ENCODE measurements at places on chromosomes 11 and 22.

DNA sequence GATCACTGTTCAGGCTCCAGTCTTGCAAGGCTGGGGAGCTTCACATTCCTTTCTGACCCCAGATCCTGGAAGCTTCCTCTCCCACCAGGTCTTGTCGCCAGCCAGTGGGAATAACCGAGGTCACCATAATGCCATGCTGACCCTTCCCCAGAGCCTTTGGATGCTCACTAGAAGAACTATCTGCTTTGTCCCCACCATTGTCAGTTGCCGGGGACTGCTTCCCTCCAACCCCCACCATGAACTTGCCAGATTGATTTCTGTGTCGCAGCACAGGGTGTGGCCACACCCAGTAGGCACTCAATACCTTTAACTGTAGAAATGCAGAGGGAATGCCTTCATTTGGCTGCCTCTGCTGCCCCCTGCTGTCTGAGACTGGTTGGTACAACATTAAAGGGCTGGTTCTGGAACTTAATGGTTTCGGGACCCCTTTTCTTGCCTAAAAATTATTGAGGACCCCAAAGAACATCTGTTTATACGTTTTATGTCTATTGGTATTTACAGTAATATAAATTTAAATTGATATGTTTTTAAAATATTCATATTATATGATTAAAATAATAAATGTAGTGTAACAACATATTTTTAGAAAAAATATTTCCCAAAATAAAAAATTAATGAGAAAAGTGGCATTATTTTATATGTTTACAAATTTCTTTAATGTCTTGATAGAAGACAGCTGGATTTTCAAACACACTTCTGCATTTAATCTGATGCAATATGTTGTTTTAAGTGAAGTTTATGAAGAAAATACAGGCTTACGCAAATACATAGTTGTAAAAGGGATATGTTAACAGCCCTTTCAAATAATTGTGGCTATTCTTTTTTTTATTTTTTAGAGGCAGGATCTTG lies 6.7 kb upstream of the GDPD5 start:
- peak; percentile 71 for DNase-seq

GRCh38 chr11:1843098-1843473 lies 4.3 kb downstream of the TNNI2 start:
- no peak for DNase-seq

DNA sequence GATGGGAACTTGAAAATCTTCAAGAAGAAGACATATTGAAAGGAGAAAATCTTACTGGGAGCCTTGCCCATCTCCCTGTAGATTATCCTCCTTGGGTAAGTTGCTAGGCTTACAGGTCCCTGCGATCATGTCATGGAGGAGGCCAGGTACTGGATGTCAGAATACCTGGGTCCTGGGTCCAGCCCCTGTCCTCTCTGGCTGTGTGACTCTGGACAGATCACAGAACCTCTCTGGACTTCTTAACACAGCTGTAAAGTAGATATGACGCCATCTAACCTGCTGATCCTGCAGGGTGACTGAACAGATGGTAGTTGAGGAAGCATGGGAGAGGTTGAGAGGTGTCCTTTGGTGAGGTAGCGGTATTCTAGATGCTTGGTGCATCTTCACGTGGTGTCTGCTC lies 4.1 kb downstream of the TSKU start:
- DNase-seq, result no peak

GRCh38 chr11:92929653-92930052 lies 39.8 kb upstream of the MTNR1B start:
- no peak for DNase-seq

GRCh38 chr11:106271086-106271485 lies 193.6 kb downstream of the AASDHPPT start:
- DNase-seq, result no peak

- no peak for DNase-seq
Measured at GRCh38 chr22:36097880-36098279, 62.7 kb downstream of the APOL3 start.

DNA sequence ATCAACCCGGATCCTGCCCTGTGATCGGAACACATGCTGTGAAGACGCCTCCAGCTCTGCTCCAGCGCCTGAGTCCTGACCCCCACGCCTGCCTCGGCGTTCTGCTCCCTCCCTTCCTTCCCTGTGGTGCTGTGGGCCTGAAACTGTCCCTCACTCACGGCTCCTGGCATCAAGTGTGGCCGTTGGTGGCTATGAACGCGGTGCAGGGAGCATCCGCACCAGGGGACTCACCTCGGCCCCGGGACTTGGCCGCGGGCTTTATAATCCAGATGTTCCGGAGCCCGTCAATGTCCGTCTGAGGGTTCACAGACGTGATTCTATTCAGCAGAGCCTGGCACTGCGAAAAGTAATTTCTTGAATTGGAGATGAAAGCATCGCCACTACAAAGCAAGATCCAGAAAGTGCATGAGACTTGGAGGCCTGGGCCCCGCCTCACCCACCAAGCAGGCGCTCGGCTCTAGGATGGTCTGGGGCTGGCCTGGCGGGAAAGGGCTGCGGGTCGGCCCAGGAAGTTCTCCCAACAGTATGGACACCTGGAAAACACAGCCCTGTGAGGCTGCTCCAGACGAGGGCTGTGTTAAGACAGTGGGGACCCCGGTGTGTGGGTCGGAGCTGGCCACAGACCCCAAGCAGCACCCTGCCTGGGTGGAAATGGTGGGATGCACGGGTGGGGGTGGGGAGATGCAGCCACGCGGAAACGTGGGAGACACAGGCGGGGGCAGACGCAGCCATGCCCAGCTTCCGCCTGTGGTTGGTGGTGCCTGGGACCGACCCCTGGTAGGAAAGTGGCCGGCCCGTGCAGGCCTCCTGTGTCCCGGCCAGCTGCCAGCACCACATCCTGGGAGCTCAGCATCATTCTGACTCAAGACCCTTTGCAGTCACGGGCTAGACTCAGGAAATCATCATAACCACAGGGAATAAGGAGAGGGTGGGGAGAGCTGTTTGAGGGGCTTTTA lies 21.8 kb upstream of the IL17REL start:
- no peak for DNase-seq

DNA sequence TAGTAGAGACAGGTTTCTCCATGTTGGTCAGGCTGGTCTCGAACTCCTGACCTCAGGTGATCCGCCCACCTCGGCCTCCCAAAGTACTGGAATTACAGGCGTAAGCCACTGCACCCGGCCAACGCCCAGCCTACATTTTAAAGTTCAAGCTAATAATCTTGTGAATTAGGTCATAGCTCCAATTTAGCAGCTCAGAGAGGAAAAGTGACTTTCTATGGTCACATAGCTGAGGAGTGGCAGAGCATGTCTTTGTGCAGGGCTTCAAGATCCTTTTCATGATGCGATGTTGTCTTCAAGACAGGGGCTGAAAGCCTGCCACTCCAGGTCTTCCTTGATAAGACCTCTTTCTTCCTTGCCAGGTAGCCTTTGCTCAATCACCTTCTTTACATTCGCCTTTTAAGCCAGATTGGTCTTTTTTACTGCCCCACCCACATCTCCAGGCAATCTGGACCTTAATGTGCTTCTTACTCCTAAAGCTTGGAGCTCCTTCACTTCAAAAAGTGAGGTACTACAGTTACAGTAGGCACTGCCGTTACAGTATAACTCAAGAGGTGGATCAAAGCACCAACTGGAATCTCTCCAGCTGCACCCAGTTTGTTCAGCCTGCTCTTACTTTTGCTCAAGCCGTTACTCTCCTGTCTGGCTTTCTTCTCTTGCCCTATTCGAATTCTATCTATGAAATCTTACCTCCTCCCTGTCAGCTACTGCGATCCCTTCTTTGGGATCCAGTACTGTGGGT lies 18.2 kb downstream of the YWHAH start:
- DNase-seq, result no peak

DNA sequence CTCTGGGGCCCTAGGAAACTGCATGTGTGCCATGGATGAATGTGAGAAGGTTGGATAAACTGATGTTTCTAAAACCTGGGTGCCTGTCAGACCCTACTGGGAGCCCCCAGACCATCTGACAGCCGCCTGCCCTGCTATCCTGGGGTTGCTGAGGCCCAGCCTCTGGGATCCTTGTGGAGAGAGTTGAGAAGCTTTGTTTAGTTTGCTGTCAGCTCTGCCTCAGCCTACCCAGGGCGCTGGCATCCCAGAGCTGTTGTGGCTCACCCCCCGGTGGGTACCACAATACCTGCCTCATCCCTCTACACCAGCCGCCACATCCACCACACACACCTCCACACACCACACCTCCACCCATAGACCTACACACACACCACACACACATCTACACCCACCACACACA lies 38.5 kb upstream of the HMOX1 start:
- no peak for DNase-seq

DNA sequence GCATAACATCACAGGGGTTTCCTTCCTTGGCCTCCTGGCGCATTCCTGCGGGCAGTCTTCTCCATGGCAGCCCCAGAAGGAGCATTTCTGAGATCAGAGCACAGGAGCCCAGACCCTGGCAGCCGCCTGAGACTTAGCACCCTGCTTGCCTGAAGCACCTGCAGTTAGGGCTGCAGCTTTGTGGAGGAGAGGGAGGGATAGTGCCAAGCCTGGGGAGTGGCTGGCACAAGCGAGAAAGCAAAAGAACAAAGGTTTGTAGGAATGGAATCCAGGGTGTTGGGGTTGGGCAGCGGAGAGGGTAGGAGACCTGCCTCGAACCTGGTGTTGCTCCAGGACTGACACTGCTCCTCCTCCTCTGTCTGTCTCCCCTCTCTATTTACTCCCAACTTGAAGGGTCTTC lies 66.9 kb downstream of the SCN3B start:
- no peak for DNase-seq

DNA sequence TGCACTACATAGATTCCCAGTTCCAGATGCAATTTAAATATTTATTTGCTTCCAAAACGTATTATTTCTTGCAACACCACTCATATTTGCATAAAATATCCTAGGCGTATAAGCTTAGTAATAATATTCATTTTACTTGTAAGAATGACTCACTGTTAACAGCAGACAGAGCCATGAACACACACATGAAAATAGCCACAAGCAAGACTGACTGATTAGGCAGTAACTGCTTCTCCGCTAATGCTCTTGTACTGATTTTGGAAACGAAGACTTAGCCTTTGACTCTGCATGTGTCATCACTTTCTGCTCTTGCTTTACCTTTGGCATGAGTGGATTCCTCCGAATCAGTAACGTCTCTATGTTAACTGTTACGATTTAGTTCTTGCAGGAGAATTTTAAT lies 6.0 kb downstream of the OR10Q1 start:
- DNase-seq, result no peak

DNA sequence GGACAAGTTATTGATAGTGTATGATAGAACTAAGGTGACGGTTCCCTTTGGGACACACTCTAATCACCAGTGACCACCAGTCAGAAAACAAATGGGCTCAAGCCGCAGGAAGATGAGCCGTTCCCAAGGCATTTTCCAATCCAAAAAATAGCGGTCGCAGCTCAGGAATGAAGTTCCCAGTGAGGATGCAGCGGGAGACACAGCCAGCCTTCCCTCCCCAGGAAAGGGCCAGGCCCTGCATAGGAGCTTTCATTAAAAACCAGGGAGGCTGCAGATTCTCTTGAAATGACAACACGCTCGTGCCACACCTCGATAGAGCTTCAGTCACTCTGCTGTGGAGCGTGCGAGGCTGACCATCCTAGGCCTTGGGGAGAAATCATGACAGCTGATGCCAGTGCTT lies 65.8 kb upstream of the WNT7B start:
- peak; percentile 33 for DNase-seq

DNA sequence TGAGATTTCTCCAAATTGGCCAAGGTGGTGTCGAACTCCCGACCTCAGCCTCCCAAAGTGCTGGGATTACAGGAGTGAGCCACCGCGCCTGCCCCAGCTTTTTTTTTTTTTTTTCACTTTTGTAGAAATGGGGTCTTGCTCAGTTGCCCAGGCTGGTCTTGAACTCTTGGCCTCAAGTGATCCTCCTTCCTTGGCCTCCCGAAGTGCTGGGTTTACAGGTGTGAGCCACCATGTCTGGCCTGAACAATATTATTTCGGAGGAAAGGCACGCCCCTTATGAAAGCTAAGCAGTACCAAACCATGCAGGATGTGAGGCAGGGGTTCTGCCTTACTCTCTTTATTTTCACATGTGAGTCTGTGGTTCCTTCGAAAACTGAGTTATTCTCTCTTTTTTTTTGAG lies 16.1 kb downstream of the MTCH2 start:
- no peak for DNase-seq

DNA sequence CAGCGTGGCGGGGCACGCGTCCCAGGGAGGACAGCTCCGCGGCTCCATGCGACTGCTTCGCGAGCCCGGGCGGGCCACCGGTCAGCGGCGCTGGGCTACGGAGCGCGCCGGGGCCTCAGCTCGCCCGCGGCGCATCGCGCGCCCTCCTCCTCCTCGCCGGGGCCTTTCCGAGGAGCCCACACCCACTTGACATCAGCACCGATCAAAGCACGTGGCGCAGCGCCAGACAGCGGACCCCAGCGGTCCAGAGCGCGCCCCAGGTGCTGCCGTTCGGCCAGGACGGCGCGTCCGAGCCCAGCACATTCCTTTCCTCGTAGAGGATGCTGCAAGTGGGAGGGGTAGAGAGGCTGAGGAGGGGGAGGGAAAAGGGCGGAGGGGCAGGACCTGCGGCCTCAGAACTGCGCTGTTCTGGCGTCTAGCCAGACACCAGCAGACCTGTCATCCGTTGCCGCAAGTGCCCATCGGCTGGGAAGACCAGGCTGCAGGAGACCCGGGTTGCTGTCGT lies 88.6 kb downstream of the PLEKHA7 start:
- DNase-seq, result peak; percentile 18

DNA sequence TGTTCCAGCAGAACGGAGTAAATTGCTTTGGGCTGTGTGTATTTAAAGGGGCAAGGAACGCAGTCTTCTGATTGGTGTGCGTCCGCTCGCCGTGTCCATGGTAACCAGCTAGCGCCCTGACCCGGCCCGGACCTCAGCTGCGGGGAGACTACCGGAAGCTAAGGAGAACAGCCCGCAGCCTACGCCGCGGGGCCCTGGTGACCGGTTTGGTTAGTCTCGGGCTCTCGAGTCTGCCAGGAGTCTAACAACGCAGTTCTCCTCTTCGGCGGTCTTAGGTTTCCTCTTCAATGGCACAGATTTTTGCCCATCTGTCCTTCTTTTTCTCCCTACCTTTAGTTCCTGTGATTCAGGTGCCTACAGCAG lies 3.5 kb upstream of the OR56A3 start:
- DNase-seq, result no peak

DNA sequence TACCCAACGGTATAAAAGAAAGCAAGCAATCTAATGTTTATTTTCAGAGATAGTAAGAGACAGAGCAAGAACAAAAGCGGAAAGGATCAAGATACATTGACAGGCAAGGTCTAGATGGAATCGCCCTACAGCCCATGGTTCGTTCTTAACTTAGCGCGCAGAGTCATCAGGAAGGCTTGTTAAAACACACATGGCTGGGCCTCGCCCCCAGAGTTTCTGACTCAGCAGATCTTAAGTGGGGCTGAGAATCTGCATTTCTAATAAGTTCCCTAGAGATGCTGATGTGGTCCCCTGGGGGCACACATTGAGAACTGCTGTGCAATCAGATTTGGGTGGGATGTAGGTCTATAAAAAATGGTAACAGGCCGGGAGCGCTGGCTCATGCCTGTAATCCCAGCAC lies 35.8 kb upstream of the CHRM4 start:
- no peak for DNase-seq

DNA sequence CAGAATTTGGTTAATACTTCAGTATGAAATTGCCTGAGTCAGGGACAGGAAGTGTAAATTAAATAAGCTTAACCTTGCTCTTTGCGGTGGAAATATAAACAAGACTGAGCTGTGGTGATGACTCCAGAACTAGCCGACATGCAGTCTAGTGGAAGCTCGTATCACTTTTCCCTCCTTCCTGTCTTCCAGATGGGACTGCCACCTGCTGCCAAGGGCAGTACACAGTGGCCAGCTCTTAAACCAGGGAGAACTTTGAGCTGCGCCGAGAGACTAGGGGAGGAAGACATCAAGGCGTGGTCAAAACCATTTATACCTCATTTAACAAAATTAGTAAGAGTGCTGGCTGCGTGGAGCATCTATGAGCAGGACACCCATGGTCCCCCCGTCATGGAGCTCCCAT lies 31.3 kb upstream of the CTTN start:
- DNase-seq, result no peak

All from uterus (tissue), 4 donors.